ENCODE measurements at places on chromosomes 5 and 9.

- H3K36me3 ChIP-seq, result no peaks in the 10 kb centered on the region
- DNase-seq, result no peak
- H3K27me3 ChIP-seq, result peaks cover 9% of the 10 kb centered on the region
- H3K27ac ChIP-seq, result no peak overlapping the region
These were observed 1.7 kb upstream of the PAX5 start for GRCh38 chr9:37035648-37036370.

DNA sequence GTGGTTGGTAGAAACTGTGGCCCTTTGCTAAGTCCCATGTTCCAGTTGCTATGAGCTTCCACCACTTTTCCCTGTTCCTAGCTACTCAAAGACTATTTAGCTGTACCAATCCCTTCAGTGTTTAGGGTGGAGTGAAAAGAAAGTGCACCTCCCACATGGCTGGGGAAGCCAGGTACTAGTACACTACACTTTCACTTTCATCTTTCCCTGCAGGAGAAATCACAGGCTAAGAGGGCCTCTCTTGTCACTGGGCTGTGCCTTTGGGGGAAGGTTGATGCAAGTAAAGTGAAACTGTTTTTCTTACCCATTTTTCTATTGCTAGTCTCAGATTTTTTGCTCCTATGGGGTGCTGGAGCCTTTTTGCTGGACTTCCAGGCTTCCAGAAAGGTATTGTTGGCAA is 33.5 kb upstream of the CKS2 start:
- H3K4me3 ChIP-seq, result no peak overlapping the region
- no peak for DNase-seq
- H3K36me3 ChIP-seq, result no peaks in the 10 kb centered on the region
- no peaks in the 10 kb centered on the region for H3K4me1 ChIP-seq
- no peak overlapping the region for H3K27ac ChIP-seq

GRCh38 chr9:136701668-136702053 is 10.7 kb upstream of the DIPK1B start:
- no peaks in the 10 kb centered on the region for H3K27me3 ChIP-seq
- H3K4me3 ChIP-seq, result no peak overlapping the region
- peaks cover 16% of the 10 kb centered on the region for H3K4me1 ChIP-seq
- DNase-seq, result no peak
- H3K27ac ChIP-seq, result no peak overlapping the region

- DNase-seq, result no peak
- no peaks in the 10 kb centered on the region for H3K4me1 ChIP-seq
- H3K4me3 ChIP-seq, result no peak overlapping the region
These were observed 3.6 kb downstream of the SVEP1 start for GRCh38 chr9:110575945-110576344.

DNA sequence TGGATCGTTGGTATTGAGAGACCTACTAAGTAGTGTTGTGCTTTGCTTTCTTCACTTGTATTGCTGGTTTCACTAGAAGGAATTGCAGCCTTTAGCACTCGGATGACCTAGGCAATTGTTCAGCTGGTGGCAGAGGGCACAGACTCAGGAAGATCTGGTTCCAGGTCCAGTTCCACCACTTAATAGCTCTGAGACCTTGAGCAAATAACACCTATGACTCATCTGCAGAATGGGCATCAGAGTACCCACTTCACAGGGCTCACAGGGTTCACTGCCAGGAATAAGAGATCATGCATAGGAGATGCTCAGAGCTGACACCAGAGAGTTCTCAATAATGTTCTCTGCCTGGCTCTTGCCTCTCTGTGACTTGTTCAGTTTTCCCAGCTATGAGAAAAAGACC is 133.6 kb downstream of the SIL1 start:
- H3K4me3 ChIP-seq, result no peak overlapping the region
- H3K36me3 ChIP-seq, result no peaks in the 10 kb centered on the region
- no peak for DNase-seq
- no peaks in the 10 kb centered on the region for H3K27me3 ChIP-seq

DNA sequence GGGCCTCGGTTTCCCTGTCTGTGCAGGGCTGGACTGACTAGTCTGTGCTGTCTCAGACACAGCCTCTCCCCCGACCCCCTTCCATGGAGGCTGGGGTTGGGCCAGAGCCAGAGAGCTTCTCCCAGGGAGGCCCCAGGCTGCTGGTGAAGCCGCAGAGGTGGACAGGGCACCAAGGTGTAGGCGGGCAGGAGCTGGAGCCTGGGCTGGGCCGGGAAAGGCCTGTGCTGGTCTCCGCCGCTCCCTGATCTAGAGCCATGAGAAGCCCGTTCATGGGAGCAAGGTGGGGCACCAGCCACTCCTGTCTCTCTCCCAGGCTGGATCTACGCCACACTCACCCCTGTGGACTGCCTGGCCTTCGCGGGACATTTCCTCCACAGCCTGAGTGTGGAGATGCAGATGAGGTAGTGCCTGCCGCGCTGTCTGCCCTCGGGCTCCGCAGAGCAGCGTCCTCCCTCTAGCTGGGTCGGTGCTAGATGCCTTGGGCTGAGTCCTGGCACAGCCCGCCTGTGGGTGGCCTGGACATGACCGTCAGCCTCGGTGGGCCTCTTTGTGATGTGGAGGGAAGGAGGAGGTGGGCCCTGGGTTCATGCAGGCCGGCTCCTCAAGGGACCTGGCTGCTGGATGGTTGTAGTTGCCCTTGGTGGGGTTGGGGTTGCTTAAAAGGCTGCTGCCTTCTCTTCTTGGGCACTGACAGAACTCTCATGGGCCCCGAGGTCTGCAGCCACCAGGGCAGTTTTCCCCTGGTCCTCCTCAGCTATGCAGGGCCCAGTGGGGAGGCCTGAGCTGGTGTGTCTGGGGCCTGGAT is 79.4 kb downstream of the PHF2 start:
- no peaks in the 10 kb centered on the region for H3K4me1 ChIP-seq
- H3K27me3 ChIP-seq, result no peaks in the 10 kb centered on the region
- no peak overlapping the region for H3K4me3 ChIP-seq

GRCh38 chr9:131464354-131465000 is 38.2 kb upstream of the POMT1 start:
- no peaks in the 10 kb centered on the region for H3K27me3 ChIP-seq
- H3K36me3 ChIP-seq, result peaks cover 24% of the 10 kb centered on the region
- H3K4me3 ChIP-seq, result no peak overlapping the region

DNA sequence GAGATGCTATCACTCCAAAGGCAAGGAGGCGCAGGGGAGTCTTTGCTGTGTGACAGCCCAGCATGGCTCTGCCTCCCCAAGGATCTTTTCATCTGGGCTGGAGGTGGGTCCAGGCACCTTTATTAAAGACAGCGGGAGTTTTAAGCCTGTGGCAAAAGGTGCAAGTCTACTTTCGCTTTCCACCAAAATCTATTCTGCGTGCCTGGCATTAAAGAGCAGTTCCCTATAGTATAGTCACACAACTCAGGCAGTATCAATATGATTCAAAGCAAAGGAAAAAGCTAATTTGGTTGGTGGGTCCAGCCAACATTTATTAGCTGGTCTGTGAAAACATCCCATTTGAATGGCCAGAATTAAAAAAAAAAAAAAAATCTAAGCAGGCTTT is 398.7 kb downstream of the EBF1 start:
- no peak overlapping the region for H3K27ac ChIP-seq
- H3K27me3 ChIP-seq, result peaks cover 3% of the 10 kb centered on the region
- no peak overlapping the region for H3K4me3 ChIP-seq
- H3K36me3 ChIP-seq, result no peaks in the 10 kb centered on the region
- DNase-seq, result no peak

DNA sequence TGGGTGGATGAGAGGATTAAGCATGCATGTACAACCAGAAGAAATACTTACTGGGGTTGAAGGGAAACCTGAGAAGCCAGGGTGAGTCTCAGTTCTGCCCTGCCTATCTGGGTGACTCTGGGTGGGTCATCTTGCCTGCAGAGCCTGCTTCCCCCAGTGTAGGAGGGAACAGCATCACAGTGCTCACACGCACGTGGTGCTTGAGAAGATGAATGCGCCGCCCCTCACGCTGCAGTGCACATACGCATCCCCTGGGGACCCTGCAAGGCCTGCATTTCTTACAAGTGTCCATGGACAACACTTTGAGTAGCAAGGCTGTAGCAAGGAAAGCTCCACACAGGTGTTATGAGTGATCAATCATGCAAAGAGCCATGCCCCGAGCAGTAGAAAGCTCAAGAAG is 18.7 kb upstream of the GABBR2 start:
- no peak for DNase-seq
- no peaks in the 10 kb centered on the region for H3K4me1 ChIP-seq
- H3K27ac ChIP-seq, result no peak overlapping the region
- no peak overlapping the region for H3K4me3 ChIP-seq
- H3K36me3 ChIP-seq, result no peaks in the 10 kb centered on the region

DNA sequence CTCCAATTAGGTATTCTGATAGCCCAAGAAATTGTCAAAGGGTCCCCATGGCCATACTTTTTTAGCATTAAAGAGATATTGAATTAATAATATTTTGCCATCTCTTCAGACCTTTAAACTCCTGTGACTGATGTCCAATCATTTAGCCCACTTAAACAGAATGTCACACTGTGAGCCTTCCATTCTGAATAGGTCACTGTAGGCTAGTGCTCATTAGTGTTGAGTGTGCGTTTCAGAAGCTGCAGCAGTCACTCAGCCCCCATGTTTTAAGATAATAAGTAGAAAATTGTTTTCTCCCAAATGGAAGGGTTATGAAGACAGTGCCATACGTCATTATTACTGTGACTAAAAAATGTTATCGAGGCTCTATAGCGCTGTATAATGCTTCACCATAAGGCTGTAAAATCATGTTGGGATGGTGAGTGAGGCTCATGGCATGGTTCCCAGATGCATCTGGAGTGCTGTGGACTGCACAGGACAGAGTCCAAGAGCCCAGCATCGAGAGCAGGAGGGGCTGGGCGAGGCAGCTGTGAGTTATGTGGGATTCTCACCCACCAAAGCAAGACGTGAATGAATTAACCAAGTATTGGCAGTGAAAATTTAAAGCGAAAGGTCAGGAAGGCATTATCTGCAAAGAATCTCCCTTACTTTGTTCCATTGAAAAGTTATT is 2112.9 kb upstream of the WWC1 start:
- H3K27ac ChIP-seq, result no peak overlapping the region
- H3K4me3 ChIP-seq, result no peak overlapping the region
- DNase-seq, result no peak
- no peaks in the 10 kb centered on the region for H3K4me1 ChIP-seq
- H3K27me3 ChIP-seq, result no peaks in the 10 kb centered on the region

All from pancreas (tissue), 10 donors.